Midbrain (tissue), 1 donor: ENCODE measurements at places on chromosomes 1 and 21.

DNA sequence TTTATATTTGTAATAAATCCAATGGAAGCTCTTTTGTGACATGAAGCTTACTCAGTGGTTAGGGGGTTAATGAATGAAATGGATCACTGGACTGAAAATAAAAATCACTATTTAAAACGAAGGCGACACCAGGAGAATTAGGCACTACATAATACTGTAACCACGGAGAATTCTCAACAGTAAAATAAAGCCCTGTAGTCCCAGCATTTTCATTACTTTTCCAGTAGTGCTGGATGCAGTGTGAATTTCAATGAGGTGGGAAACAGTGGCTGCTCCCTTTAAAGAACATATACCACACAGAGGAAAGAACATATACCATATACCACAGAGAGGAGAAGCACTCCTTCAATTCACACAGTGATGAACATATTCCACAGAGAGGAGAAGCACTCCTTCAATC is 275.0 kb downstream of the SMYD3 start:
- DNase-seq, result no peak

DNA sequence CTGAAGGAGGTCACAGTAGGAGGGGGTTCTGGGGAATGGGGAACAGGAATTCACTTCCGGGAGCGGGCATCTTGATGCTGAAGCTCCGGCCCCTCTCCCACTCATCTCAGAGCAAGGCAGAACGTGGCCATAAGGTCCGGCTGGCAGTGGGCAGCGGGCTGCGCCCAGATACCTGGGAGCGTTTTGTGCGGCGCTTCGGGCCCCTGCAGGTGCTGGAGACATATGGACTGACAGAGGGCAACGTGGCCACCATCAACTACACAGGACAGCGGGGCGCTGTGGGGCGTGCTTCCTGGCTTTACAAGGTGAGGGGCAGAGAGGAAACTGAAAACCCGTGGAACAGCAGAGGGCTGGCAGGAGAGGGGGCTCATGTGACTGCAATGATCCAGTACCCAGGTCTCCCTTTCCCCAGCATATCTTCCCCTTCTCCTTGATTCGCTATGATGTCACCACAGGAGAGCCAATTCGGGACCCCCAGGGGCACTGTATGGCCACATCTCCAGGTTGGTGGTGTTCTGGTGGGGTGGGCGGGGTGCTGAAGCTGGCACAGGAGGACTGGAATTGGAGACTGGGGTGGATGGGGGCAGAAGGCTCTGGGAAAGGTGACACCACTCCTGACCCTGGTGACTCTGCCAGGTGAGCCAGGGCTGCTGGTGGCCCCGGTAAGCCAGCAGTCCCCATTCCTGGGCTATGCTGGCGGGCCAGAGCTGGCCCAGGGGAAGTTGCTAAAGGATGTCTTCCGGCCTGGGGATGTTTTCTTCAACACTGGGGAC is 3.0 kb downstream of the SLC27A3 start:
- DNase-seq, result no peak

GRCh38 chr1:70745199-70745598 is 302.4 kb downstream of the PTGER3 start:
- no peak for DNase-seq

DNA sequence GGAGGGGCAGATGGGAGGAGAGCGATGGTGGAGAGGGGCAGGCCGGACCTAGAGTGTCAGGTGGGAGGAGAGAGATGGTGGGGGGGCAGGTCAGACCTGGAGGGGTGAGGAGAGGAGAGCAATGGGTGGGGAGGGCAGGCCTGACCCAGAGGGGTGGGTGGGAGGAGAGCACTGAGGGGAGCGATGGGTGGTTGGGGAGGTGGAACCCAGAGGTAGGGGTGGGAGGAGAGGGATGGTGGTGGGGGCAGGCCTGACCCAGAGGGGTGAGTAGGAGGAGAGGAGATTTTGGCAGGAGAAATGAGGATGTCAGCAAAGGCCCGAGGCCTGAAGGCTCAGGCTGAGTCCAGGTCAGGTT is 157.3 kb upstream of the VAMP3 start:
- DNase-seq, result no peak
